ENCODE measurements at places on chromosomes 6 and 20. TPM values are rescaled to one million over a fixed set of nuclear protein-coding genes. Genes with fewer than 3 reads are reported as not detected.

FERMT1 gene
- total RNA-seq = 14.0 TPM

- no peak for DNase-seq
Observed at GRCh38 chr6:12047304-12047703, 35.2 kb downstream of the HIVEP1 start.

DNA sequence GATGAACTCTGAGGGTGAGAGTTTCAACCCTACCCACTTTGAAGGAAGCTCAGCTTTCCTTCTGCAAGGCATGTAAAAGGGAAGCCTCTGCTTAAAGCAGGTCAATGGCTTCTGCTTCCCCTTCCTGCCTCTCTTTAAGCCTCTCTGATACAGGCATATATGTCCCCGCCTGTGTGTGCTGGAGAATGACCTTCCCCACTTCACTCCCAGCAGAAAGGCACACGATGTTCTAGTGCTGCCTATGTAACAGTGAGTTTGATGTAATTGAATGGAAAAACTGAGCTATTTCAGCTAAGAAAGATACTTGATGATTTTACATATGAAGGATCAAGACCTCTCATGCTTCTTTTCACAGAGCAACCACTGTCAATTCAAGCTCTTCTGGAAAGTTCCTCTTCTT, 632.2 kb downstream of the HACE1 start:
- DNase-seq = no peak

DNA sequence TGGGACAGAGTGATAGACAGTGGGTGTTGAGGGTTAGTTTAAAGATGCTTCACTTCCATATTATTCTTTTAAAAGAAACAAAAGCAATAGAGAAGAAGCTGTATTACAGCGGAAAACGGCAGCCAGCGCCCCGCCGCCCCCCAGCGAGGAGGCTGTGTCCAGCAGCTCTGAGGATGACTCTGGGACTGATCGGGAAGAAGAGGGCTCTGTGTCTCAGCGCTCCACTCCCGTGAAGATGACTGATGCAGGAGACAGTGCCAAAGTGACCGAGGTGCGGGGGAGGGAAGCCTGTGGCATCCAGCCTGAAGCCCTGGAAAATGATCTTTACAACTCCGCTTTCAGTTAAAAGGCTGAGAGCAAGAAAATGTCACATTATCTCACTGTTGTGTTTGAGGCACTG, 100.2 kb downstream of the FIG4 start:
- no peak for DNase-seq

GINM1 gene
- total RNA-seq = 43.6 TPM

DNA sequence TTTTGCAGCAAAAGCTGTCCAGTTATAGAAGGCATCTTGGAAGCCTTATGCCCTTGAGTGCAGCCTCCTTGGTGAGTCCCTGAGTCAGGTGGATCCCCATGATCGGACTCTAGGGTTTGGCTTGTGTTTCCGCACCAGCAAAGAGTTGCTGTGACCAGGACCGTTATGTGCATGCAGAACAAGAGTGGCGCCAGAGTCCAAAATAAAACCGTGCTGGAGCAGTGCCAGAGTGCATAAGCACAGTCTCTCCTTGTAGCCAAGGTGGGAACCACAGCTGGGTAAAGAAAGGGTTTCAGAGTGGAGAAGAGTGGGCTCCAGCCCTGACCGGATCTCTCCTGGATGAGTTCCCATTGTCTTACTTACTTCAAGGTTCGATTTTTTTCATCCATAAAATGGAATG, 58.6 kb downstream of the FOXA2 start:
- no peak for DNase-seq

DNA sequence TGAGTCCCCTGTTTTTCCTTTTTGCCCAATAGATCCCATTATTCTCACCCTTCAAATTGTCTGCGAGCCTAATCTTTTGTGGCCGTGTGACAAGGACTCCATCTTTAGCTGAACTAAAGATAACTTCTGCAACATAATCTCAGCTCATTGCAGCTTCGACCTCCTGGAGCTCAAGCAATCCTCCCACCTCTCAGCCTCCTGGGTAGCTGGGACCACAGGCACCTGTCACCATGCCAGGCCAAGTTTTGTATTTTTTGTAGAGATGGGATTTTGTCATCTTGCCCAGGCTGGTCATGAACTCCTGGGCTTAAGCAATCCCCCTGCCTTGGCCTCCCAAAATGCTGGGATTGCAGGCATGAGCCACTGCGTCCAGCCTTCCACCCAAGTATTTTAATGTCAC, 161.0 kb downstream of the GJA1 start:
- DNase-seq = no peak

- DNase-seq = no peak
Observed at GRCh38 chr6:56984884-56985283, 30.0 kb downstream of the BEND6 start.

- DNase-seq = no peak
Observed at GRCh38 chr20:30815577-30816181, 441.8 kb upstream of the DEFB115 start.

SAMD3 gene
- total RNA-seq = 3.6 TPM

DNA sequence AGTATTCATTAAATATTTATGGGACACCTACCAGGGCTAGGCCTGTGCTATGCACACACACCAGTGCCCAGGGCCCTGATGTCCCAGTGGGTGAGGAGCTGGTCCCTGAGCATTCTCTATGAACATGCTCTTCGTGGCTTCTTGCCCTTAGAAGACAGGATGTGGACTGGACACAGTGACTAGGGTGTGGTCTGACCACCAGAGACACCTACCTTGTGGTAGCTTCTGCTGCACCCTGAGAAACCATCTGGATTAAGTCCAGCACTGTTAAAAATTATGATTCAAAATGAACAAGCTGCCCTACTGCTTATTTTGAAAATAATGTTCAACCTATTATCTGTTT, 112.9 kb upstream of the RPS6KA2 start:
- no peak for DNase-seq

PTCRA gene
- total RNA-seq = not detected

C6orf58 gene
- not detected for total RNA-seq

DNA sequence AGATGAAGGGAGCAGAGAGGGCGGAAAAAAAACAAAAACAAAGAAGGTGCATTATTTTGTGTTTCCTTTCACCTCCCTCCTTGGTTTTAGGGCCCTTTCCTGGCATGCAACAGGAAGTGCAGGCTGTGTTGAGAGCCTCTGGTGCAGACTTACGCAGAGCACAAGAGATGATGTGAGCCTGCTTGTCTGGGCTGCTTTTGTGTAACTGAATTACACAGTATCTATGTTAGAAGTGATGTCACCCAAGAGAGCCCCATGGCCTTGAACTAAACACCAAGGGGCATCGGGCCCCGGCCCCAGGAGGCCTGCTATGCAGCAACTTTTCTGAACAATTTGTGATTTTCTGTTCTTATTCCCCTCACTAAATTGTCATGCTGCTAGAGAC, 25.5 kb downstream of the GNAS start:
- no peak for DNase-seq

DNA sequence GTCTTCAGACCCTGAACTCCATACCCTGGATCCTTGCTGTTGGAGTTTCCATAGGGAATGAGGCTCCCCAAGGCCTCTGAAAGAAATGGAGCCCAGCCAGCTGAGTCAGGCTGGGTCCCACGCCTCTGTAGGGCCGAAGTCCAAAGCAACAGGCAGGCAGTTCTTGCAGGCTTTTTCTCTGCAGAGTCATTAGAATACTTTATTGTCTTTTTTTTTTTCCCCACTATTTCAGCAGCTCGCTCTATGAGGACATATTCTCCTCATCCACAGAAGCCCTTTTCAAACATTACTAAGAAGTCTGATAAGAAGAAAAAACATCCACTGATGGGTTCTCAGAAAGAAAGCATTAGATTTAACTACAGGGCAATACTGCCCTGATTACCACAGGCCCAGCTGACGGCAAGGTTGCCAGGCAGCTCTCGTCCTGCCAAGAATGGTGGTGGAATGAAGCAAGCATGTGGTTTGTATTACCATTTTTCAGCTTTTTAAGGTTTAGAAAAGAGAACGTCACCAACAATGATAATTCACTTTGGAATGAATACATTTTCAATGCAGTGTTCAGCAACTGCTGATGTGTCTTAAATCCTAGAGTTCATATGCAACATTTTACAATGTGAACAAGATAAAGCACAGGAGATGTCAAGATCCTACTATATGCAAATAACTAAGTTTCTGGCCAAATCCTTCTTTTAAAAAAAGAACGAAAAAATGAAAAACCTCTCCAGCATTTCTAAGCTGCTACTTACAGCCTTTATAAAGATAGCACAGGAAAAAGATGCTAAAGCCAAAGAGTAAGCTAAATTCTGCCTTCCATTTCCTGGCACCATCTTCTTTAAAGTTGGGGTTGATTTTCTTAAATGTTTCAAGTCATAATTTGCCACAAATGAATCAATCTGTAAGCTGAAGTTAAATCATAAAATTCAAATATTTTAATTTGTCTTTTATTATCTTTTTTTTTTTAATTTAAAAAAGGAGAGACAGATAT, 223.6 kb upstream of the CITED2 start:
- peak; percentile 32 for DNase-seq

ENPP1 gene
- 18.9 TPM for total RNA-seq

HLA-DRA gene
- 145 TPM for total RNA-seq

- no peak for DNase-seq
Observed at GRCh38 chr6:154614101-154614500, 103.6 kb upstream of the CNKSR3 start.

RNGTT gene
- 10.1 TPM for total RNA-seq

TOX2 gene
- 52.8 TPM for total RNA-seq

DNA sequence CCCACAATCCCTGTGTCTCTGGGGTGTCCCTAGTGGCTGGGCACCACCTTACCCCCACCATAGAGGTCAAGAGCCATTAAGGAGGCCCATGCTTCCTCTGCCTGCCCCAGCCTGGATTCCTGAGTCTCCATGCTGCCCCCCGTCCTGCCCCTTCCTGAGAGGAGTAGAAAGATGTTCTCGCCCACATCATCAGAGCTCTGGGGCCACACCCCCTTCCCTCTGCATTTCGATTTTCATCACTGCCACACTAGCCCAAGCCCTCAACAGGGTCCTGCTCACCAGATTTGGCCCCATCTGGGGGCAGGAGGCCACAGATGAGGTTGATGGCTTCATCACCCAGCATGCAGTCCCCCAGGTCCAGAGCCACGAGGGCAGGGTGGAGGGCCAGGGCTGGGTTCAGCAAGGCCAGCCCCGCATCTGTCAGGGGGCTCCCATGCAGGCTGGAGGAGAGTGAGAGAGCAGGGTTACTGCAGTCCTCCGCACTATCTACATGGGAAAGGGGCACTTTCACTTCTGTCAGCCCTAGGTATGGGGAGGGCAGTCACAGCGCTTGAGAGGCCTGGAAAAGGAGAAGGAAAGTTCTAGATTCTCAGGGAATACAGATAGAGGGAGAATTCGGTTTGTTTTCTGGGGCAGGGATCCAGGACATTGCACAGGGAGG, 1.5 kb downstream of the LRRC73 start:
- no peak for DNase-seq

DNA sequence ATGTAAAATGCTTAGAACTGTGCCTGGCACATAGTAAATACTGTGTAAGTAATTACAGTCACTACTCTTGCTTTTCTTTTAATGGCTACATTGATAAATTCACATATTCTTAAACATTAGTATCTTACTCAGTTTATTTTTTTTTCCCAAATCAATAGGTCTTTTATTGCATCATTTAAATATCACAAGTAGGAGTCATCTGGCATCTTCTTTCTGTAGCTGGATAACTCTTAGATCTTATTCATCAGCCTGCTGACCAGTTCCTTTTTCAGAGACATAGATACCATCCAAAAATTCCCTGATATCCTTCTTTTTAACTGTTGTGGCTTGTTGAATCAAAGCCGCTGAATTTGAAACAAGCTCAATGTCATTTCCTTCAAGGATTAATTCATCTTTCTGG, 20.0 kb upstream of the PHF3 start:
- no peak for DNase-seq

GTSF1L gene
- not detected for total RNA-seq

GRCh38 chr6:160971171-160971570, 20.4 kb upstream of the MAP3K4 start:
- no peak for DNase-seq

DNA sequence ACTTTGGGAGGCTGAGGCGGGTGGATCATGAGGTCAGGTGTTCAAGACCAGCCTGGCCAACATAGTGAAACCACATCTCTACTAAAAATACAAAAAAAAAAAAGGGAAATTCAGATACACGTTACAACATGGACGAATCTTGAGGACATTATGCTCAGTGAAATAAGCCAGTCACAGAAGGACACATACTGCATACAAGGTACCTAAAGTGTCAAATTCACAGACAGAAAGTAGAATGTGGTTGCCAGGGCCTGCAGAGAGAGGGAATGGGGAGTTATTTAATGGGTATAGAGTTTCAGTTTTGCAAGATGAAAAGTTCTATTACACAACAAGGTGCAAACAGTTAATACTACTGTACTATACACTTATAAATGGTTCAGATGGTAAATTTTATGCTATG, 75.1 kb downstream of the SNX5 start:
- no peak for DNase-seq

UNC5CL gene
- 1.6 TPM for total RNA-seq

DNA sequence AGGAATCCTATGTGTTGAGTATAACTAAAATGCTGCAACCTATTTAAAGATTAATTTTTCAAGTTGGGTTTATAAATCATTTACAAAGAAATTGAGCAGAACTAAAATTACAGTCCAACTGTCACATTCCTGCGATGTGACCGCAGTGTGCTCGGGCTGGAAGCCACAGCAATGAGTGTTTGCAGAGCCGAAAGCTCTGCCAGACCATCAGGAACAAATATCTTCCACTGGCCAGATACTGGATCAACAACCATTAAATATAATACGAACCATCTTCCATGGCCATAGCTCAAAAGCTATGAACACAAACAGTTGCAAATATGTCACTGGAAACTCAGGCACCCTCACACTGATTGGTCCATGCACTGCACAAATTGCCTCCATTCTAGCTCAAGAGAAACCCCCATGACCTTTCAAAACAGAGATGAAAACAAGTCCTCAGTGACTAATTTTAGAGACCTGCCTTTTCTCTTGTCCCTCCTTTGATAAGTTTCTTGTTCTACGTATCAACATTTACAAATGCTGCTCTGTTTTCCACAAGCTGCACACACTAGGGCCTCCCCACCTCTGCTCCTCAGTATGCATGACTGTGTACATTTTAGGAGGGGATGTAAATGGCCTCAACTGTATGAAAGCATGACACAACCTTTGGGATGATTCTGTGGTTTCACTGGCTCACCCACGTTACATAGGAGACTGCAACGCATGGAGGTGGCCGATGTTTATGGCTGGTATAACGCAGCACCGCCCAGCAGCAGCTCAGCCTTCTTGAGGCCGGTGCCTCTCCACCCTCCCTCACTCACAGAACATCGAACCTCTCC, 171.7 kb downstream of the WDR27 start:
- peak; percentile 55 for DNase-seq

- no peak for DNase-seq
Observed at GRCh38 chr6:125827788-125828320, 37.1 kb downstream of the NCOA7 start.

GRCh38 chr6:133761706-133762105, 127.2 kb upstream of the TCF21 start:
- DNase-seq = no peak

TTK gene
- 4.3 TPM for total RNA-seq
